ENCODE measurements at places on chromosomes 2 and 18.

GRCh38 chr2:102592601-102593000 is 26.8 kb upstream of the SLC9A2 start:
- no peak for DNase-seq

- no peak for DNase-seq
Observed at GRCh38 chr2:229947544-229947943, 25.2 kb downstream of the FBXO36 start.

GRCh38 chr18:51382081-51382480 is 184.6 kb upstream of the MEX3C start:
- no peak for DNase-seq

GRCh38 chr18:9629709-9630108 is 15.3 kb upstream of the PPP4R1 start:
- DNase-seq: peak; percentile 12

- DNase-seq: no peak
Observed at GRCh38 chr2:84694088-84694622, 177.9 kb downstream of the DNAH6 start.

Data from Caco-2 (cell line).